ENCODE measurements at places on chromosomes 12 and 14.

DNA sequence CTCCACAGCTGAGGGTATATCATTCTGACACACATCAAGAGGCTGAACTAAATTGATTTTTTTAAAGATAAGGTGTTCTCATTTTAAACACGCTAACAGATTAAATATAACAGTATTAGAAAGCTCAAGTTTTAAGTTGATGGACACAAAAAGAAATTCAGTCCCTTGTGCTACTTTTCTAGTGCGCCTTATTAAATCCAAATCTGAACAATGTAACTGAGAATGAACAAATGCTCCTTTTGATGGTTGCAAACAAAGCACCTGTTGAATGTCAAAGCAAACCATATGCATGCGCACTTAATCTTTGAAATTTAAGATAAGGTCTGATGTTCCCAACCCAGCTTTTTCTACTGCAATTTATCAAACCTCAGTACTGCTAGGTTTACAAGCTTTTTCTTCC is 401.9 kb downstream of the PAWR start:
- no peak for DNase-seq

- no peak for DNase-seq
Measured at GRCh38 chr12:24728366-24728765, 220.5 kb downstream of the BCAT1 start.

DNA sequence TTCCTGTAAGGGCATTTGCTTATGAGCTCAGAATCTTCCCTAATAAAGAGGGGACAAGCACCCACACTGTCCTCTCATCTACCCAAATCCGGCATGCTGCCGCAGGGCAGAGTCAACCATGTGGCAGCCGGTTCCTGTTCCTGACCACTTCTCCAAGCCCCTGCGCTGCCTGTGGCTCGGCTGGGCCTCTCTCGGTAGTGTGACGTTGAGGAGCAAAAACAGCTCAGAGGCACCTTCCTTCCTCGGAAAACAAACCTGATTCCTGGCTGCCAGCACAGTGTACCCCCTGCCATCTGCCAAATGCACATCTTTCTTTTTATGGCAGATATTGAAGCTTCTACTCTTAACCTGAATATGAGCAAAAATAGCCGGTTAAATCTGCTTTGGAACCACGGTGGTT is 50.5 kb downstream of the CFAP251 start:
- DNase-seq, result no peak

DNA sequence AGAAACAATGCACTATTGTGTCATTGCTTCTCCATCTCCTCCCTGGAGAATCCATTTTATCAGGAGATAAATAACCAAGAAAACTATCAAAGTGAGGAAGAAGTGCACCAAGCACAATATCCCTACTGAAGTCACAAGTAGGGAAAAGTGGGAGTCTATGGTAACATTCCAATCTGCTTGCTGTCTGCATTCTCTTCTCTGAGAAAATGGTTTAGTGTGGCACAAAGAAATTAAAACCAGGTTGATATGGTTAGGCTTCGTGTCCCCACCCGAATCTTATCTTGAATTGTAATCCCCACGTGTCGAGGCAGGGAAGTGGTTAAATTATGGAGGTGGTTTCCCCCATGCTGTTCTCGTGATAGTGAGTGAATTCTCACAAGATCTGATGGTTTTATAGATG is 209.7 kb downstream of the PRKD1 start:
- DNase-seq, result no peak

- DNase-seq, result no peak
Measured at GRCh38 chr12:53652366-53652765, 23.5 kb downstream of the ATP5MC2 start.

- no peak for DNase-seq
Measured at GRCh38 chr12:126535971-126536370, 1470.7 kb downstream of the AACS start.

- no peak for DNase-seq
Measured at GRCh38 chr12:85588221-85588620, 248.0 kb downstream of the RASSF9 start.

GRCh38 chr14:56731187-56731586 is 79.1 kb downstream of the OTX2 start:
- DNase-seq, result no peak

DNA sequence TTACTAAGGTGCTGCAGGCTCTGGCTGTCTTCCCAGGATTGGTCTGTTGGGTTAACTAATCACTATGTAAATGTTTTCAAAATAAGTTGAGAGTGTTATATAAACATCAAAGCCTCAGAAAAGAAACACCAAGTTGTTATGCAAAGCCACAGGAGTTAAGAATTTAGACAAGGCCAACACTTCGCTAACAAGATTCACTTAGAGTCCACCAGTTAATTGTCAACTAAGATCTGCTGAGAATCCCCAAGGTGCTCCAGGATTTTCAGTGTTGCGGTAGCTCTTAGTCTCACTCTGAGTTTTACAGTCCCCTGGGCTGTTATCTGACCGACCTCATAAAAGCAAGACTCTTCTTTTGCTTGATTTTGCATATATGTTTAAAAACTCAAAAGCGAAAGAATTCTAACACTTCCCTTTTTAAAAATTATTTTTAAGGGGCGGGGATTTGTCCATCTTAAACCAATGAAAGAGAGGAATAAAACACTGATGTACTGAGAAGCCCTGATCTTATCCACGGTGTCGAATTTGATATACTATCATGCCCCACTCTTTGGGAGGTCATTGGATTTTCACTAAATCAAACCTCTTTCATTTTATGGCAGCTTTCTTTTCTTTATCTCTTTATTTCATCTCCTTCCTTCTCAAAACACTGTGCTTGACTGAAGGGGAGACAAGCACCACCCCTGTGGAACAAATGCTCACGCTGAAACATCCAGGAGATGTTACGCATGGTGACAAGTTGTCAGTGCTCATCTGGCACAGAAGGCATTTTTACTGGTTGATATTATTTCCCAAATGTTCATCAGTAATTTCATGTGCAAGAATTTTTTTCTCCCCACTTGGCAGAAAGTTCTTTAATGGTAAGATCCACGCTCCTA is 7.0 kb downstream of the NIN start:
- no peak for DNase-seq

- DNase-seq, result no peak
Measured at GRCh38 chr14:57290751-57291150, 22.0 kb downstream of the AP5M1 start.

GRCh38 chr14:100588671-100589070 is 1.5 kb upstream of the BEGAIN start:
- no peak for DNase-seq

DNA sequence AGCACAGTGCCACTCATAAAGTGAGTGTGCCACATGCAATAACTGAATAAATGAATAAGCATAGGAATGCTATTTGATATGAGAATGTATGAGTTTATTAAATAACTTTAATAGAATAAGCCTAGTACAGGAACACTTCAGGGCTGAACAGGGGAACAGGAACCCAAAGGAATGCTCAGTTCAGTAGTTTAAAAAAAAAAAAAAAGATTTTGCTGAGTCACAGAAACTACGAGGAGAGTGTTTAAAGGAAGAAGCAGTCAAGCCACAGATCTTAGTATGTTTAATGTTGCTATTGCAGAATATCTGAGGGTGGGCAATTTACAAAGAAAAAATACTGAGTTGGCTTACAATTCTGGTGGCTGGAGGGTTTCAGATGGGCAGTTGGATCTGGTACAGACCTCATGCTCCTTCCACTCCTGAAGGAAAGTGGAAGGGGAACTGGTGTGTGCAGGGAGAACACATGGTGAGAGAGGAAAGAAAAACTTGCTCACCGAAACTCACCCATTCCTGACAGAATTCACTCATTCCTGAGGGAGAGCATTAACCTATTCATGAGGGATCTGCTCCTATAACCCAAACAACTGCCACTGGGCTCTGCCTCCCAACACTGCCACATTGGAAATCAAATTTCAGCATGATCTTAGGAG is 880.3 kb upstream of the MGAT4C start:
- DNase-seq, result no peak

- DNase-seq, result no peak
Measured at GRCh38 chr12:51160814-51161459, 12.0 kb downstream of the TFCP2 start.

- DNase-seq, result peak; percentile 52
Measured at GRCh38 chr12:124566997-124567672, at the start of gene NCOR2. NCOR2 (minus strand) TSS chr12:124567612; CDS start chr12:124495251, 72,361 bp downstream.

GRCh38 chr12:104072099-104072498 is 7.8 kb downstream of the HCFC2 start:
- DNase-seq, result no peak

- no peak for DNase-seq
Measured at GRCh38 chr12:125249932-125250331, 184.7 kb downstream of the AACS start.

DNA sequence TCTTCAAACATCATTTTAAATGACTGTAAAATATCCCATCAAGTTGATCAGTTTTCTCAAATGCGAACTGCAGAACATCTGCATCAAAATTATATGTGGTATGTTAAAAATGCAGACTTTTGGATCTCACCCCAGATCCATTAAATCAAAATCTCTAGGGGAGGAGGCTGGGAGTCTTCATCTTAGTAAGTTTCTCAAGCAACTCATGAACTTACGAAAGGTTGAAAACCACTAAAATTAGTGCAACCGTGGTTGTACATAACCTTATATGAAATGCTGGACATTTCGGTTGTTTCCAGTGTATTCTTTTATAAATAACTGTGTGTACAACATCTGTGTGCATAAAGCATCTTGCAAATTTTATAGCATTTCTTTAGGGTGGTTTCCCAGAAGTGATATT is 39.2 kb downstream of the ZFP36L1 start:
- DNase-seq, result no peak

GRCh38 chr12:15278816-15279658 is 43.3 kb upstream of the PTPRO start:
- DNase-seq, result no peak

- DNase-seq, result no peak
Measured at GRCh38 chr12:122850695-122851350, 15.6 kb downstream of the HIP1R start.

DNA sequence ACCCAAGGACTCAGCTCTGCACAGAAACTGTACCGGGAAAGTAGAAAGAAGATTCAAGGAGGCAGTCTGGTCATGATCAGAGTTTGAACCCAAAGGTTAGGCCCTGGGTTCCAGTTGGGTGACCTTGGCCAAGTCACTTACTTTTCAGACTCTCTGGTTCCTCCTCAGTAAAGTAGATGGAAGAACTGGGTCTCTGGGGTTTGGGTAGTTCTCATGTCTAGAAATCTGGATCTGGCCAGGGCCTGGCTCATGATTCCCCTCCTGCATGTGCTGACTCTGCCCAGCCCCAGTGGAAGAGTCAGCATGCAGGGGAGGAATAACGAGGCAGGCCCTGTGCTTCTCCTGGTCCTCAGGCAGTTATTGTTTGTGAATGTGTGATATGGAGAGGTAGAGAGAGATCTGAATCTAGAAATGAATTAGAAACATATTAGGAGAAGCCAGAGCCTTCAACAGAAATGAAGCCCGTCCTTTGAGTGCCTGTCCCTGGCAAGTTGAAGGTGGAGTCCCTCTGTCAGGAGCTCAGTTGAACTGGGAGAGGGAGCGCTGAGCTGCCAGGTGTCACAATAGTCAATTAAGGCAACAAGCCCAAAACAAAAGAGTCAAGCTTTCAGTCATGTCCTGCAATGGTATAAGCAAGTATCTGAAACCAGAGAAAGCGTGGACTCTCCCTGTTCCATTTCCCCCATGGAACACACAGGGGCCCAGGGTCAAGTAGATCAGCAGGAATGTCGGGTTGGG is 131.3 kb upstream of the HIF1A start:
- DNase-seq, result no peak

- no peak for DNase-seq
Measured at GRCh38 chr14:33956640-33957039, 5.8 kb upstream of the EGLN3 start.

DNA sequence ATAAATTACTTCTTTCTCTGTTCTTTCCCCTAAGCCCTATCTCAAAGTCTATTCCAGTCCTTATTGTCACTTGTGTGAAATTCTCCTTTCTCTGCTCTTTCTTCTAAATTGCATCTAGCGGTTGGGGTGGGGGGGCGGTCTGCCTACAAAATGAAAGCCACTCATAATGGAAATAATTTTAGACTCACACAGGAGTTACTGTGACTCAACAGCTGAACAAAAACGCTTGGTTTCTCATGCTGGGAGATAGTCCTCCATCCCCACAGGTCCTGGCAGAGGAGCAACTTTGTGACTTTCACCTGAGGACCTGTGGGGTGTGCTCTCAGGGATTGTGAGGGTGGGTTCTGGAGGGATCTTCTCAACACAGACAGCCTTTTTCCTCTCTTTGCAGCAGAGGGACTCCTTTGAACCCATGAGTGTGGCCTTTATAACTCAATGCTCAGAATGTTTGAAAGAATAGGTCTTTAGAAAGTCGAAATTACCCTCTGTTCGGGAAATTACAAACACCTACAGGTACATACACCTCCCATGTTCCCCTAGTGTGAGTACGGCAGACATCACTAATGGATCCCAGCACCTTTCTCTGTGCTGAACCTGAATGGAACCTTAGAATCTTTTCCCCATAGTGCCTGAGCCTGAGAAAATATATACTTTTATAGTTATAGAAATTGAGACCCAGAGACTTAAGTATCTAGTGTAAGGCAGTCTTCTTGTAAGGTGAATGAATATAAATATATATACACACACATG is 109.7 kb downstream of the CHST11 start:
- no peak for DNase-seq

DNA sequence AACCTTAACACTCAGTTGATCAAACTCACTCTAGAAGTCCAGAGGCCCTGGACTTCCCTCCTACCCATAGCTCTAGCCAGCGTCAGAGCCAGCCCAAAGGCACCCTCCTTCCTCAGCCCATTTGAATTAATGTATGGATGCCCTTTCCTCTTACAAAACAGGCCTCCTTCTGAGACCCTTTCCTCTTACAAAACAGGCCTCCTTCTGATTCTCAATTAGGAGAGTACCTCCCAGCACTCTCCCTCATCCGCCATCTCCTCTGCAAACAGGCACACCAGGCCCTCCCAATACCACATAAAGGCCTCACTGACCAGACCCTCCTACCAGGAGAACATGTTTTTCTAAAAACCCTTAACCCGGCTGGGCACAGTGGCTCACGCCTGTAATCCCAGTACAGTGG is 65.7 kb downstream of the MOK start:
- DNase-seq, result no peak

GRCh38 chr14:85336817-85337216 is 193.1 kb upstream of the FLRT2 start:
- DNase-seq, result no peak

DNA sequence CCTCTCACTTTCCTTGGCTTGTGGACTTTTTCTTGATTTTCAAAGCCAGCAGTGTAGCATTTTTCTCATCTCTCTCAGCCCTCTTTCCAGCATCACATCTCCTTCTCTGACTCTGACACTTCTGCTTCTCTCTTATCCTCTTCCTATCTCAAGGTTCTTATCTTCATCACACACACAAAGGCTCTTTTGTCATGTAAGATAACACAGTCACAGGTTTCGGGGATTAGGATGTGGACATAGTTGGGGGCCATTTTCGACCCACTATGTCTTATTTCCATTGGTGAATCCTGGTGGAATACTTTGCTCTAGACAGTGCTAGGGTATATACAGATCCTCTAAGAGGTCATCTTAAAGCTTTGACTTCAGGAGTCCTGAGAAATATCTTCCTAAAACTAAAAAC is 719.3 kb upstream of the TBX3 start:
- no peak for DNase-seq

All from CD4-positive, CD25-positive, alpha-beta regulatory T cell (primary cell).